Activated CD4-positive, alpha-beta T cell treated with anti-CD3 and anti-CD28 coated beads, Interleukin-2, amount 50 U/mL, for 24 hours (primary cell): ENCODE measurements at places on chromosomes 5 and 9.

DNA sequence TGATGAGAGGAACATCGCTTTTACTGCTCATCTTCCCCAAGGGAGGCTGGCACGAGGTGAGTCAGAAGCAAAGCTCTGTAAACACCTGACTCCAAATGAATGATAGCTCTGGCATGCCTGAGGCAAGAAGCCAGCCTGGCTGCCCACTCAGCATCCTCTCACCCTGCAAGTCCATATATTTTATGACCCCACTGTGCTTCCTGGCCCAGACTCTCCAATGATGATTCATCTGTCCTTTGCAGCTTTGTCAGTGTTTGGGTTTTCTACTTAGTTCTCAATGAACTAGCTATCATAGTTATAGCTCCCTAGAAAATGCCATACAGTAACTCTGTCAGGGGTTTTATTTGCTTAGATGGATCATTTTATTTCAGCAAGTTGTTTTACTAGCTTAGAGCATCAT is 52.1 kb upstream of the FSTL4 start:
- no peak for DNase-seq

DNA sequence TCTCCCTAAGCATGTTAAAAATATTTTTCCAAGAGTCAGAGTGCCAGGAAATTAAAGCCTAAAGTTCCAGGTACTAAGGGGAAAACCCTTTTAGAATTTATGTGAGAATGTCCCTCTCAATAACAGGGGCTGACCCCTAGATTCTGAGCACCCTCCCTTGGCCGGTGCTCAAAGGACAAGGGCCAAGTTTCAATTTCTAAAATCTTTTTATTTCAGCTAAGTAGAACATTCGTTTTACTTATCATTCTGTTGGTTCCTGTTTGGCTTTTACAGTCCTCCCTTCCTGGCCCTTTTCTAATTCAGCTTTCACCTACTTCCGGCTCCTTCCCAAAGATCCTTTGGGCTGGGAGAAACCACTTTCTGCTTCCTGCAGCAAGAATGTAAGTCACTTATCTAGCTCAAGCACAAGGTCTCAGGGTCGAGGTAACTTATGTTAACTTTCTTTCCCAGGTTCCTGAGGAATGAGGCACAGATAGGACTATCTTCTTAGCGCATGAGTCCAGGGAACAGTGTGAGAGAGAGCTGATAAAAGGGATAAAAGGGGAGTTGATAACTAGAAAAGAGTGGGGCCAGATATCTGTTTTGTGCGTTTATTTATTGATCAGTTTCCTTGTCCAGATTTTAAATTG is 34.6 kb upstream of the F2RL2 start:
- no peak for DNase-seq

GRCh38 chr5:8376478-8376877 is 507.5 kb downstream of the MTRR start:
- DNase-seq: no peak

GRCh38 chr9:97220894-97221477 is 86.5 kb upstream of the CCDC180 start:
- DNase-seq: no peak

DNA sequence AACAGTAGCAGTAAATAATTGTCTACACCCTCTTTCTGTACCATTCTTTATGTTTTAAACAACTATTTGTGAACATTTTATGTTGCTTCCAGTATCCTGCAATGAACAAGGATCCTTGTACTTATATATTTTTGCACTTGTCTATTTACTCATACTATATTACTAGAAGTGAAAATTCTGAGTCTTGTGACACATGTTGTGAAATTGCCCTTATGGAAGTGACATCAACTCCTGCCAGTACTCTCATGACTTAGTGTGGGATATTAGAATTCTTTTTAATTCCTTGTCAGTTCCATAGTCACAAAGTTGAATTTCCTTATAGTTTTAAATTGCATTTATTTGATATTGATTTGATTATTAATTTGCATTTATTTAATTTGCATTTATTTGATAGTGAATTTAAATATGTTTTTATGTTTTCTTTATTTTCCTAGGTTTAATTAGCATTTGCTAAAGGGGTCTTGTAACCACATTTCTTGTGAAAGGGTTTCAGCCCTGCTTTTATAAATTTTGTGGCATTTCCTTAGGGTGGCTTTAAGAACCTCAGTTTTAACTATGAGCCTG is 27.7 kb downstream of the PARP8 start:
- DNase-seq: no peak

GRCh38 chr9:19946441-19947109 is 157.7 kb upstream of the SLC24A2 start:
- no peak for DNase-seq

DNA sequence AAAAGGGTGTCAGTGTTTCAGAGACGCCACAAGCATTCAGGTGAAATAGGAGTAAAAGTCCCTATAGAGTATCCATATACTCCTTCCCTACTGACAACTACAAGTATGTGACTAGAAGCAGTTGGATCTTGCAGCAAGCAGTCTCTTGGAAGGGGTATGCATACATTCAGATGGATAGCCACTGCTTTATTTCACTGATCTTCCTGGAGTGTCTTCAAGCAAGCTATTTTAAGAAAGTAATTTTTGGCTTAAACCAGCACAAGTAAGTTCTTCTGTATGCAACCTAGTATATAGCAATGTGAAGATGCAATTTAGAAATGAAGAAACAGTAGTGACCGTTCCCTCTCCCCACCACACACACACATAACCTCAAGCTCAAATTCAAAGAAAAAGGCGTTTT is 446.8 kb upstream of the CDH18 start:
- DNase-seq: no peak

- DNase-seq: no peak
Measured at GRCh38 chr9:17963498-17963897, 384.6 kb downstream of the SH3GL2 start.

- DNase-seq: no peak
Measured at GRCh38 chr5:174175716-174176268, 130.3 kb downstream of the NSG2 start.

- no peak for DNase-seq
Measured at GRCh38 chr9:114282926-114283325, 40.0 kb upstream of the ORM1 start.

DNA sequence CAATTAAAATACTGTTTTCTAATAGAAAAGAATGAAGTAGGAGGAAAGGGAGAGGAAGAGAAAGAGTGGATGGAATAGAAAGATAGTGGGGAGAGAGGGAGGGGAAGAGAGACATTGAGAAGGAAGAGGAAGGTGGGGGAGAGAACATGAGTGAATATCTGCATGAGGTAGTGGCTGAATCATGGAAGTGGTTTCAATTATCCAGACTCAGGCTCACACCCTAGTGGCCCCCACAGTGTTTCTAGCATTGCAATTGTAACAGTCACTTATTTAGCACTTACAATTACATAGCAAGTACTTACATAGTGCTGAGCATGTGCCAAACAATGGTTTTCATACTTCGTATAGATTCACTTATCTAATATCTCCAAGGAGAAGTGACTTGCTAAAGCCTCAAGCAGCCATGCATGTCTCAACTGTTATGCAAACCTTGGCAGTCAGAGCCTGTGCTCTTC is 72.7 kb downstream of the CAST start:
- no peak for DNase-seq

DNA sequence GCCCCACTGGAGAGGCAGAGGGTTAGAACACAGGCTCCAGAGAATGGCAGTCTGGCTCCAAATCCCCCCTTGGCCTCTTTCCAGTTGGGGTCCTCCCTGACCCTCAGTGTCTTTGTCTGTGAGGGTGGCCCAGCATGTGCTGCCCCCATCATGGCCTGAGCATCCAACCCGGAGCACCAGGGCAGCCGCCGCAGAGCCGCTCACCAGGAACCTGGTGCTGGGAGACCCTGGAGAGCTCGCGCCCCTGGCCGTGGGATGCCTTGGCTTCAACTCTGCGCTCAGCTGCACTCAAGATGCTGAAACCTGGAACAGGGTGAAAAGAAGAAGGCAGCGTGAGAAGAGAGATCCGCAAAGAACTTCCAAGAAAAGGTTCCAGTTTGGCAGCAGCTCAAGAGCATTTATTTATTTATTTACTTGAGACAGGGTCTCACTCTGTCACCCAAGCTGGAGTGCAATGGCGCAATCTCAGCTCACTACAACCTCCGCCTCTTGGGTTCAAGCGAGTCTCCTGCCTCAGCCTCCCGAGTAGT is 3.8 kb downstream of the CCDC187 start:
- DNase-seq: no peak

DNA sequence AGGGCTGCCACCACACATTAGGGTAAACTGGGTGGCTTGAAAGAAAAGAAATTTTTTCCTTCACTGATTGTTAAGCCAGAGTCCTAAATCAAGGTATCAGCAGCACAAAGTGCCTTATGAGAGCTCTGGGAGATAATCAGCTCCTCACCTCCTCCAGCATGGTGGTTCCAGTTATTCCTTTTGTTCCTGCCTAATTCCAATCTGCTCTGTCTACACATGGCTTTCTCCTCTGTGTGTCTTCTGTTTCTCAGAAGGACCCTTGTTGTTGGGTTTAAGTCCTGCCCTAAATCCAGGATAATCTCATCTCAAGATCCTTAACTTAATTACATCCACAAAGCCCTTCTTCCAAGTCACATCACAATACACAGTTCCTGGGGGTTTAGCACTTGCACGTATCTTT is 1352.0 kb upstream of the CDH9 start:
- no peak for DNase-seq

- DNase-seq: no peak
Measured at GRCh38 chr9:95834281-95834907, 41.1 kb upstream of the ERCC6L2 start.

DNA sequence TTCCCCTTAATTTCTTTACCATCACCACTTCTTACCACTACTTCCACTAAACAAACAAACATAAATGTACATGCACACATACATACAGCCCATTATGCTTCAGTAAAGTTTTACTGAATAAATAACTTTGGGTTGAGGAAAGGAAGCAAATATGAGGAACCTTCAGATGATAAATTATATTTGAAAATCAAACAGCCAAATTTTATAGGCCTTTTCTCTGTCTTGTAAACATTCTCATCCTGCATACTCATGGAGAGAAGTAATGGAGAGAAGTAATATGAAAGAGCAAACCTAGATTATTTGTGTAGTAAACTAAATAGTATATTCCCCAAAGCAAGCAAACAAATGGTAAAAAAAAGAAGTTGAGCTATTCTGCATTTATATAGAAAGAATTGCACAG is 658.3 kb upstream of the RORB start:
- DNase-seq: no peak

GRCh38 chr5:24714746-24715145 is 70.0 kb upstream of the CDH10 start:
- DNase-seq: no peak

- DNase-seq: no peak
Measured at GRCh38 chr9:122179690-122180074, 20.0 kb downstream of the MORN5 start.

- DNase-seq: no peak
Measured at GRCh38 chr9:130287736-130288135, 22.2 kb downstream of the HMCN2 start.

DNA sequence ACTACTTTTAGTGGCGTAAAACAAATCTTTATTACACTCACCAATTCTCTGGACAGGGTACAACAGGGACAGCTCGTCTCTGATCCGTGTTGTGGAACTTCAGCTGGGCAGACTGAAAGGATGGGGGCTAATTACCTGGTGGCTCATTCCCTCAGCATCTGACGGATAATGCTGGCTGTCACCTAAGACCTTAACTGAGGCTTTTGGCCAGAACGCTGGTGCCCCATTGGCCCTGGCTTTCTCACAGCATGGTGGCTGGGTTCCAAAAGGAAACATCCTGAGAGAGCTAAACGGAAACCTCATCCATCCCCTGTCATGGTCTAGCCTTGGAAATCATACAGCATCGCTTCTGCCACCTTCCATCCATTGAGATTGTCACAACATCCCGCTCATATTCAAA is 62.9 kb downstream of the RAI14 start:
- no peak for DNase-seq

DNA sequence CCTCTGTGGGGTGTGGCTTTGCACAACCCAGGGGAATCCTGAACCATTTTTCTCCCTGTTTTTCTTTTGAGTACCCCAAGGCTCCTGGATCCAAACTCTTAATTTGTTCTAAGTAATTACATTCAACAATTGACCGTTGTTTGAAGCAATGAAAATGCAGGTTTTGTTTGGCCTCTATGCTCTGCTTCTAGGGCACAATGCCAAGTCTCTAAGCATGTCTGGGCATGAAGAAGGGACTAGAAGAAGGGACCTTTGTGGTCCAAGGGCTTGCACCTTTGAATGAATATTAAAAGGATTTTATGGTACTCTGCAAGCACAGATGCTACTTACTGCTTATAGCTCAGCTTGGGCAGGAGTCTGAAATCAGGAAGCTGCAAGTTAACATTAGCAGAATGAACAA is 6.6 kb upstream of the ENC1 start:
- DNase-seq: no peak

GRCh38 chr5:1009359-1010180 is 968 bp downstream of the NKD2 start:
- DNase-seq: no peak

DNA sequence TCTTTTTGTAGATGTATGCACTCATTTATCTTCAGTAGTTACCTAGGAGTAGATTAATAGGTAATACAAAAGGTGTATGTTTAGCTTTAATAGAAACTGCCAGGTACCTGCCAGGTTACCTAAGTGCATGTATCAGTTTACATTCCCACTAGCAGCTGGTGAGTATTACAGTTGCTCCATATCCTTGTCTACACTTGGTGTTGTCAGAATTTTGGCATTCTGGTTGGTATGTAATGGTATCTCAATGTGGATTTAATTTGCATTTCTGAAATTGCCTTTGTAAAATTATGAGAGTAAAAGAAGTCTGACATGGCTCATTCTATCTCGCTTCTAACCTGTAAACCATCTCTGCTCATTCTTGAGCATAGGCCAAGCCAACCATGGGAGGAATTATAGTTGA is 38.3 kb upstream of the SIL1 start:
- DNase-seq: no peak

DNA sequence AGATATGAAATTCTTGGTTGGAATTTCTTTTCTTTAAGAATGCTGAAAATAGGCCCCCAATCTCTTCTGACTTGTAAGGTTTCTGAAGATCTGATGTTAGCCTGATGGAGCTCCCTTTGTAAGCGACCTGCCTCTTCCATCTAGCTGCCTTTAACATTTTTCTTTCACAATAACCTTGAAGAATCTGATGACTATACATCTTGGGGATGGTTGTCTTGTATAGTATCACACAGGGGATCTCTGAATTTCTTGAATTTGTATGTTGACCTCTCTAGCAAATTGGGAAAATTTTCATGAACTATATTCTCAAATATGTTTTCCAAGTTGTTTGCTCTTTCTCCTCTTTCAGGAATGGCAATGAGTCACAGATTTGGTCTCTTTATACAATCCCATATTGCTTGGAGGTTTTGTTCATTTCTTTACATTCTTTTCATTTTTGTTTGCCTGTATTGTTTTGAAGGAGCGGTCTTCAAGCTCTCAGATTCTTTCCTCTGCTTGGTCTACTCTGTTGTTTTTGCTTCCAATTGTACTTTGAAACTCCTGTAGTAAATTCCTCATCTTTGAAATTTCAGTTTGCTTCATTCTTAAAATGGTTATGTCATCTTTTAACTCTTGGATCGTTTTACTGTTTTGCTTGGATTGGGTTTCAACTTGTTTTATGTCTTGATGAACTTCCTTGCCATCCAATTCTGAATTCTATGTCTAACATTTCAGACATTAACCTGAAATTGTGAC is 245.2 kb upstream of the TARS1 start:
- no peak for DNase-seq
